ENCODE measurements at places on chromosomes 11 and 22.

- DNase-seq, result peak; percentile 60
Observed at GRCh38 chr22:29080106-29080975, 7.5 kb downstream of the KREMEN1 start.

DNA sequence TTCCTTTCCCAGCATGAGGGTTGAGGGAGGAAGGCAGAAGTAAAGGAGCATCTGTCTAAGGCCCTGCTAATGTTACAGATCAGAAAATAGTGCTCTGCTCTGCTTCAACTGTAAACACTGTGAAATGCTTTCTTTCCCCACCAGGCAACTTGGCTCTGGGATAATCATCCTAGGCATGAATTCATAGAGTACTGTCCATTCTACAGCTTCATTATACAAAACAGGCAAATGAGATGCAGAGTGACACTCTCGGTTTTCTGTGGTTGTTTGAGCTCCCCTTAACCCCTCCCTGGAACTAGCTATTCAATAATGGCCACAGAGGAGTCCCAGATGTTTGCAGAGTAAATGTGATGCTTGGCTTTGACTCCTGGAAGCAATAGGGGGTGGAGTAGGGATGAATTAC lies 184.3 kb upstream of the CTSC start:
- no peak for DNase-seq

DNA sequence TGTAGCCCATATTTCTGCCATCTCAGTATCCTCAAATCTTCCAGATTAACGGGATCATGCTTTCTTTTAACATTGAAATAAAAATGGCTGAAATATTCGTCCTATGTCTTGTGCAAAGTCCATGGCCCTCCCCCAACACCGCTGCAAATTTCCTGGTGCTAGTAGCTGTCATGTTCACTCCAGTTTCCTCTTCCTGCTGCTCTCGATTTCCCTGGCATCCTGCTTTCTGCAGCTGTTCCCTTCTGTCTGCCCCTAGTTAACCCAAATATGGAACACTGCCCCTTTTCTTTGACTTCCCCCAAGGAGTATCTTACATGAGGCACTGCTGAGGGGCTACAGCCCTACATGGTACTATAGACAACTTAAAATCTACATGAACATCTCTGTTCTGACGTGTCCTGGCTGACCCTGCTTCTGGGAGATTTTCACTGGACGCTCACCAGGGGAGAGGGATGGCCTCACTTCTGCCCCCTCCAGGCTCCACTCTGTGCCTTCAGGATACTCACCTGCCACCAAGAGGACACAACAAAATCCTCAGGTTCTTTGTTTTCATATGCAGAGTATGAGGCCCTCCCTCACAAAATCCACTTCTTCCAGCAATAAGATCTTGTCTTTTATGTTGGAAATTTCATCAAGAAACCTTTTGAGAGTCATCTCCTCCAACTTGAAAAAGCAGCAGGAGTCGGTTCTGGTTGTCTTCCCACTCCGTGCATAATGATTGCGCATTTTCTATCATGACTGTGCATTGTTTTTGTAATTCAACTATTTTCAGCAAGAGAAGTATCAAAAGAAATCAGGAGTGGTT lies 29.5 kb upstream of the SCUBE2 start:
- DNase-seq, result peak; percentile 22

DNA sequence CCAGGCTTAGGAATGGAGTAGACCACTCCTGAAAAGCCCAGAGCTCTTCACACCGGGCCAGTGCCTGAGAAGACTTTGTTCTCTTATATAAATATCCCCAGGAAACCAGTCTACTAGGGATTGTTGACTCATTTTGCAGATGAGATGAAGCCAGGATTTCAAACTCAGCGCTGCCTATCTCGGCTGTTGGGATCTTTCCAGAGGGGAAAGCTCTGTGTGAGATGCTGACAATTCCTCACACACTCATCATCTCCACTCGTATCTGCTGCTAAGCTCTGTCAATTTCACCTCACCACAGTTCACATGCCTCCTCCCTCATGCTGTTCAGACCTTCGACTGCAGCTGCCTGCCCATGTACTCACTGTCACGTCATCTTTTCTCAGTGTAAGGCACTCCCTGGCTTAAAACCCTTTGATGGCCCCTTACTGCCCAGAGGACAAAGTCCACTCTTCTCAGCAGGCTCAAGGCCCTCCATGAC lies 12.5 kb downstream of the USH1C start:
- no peak for DNase-seq

GRCh38 chr11:110112457-110112856 lies 19.3 kb downstream of the ZC3H12C start:
- DNase-seq, result no peak

- no peak for DNase-seq
Observed at GRCh38 chr11:117900720-117901440, 24.4 kb upstream of the FXYD6 start.

GRCh38 chr11:67437082-67437808 lies at the start of gene PTPRCAP:
Gene PTPRCAP (minus strand): TSS chr11:67437682. CDS start chr11:67437619, 63 bp downstream.
- DNase-seq, result no peak

Data from BE2C (cell line).